Left cardiac atrium (tissue), 4 donors: ENCODE measurements at places on chromosomes 12 and 14.

- DNase-seq, result no peak
Observed at GRCh38 chr14:45267071-45267470, 14.1 kb upstream of the MIS18BP1 start.

- DNase-seq, result no peak
Observed at GRCh38 chr12:30896461-30896860, 30.1 kb upstream of the TSPAN11 start.

- DNase-seq, result no peak
Observed at GRCh38 chr12:3564861-3565260, 73.9 kb downstream of the PRMT8 start.

DNA sequence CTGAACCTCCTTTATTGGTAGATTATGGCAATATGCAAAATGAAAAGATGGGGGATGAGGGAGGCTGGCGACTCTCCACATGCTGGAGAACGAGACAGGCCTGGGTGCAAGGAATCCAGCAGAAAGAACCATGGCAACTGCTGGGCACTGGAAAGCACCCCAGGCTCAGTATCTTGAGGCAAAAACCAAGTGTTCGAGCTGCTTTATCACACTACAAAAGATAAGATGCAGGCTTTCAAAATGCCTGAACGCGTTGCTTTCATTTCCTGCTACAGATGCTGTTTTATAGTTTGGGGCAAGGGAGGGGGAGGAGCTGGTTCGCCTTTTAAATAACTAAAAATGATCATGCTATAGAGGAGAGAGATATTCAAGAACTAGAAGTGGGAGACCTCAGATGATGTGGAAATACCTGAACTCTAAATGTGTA, 38.9 kb downstream of the NIN start:
- no peak for DNase-seq

- DNase-seq, result no peak
Observed at GRCh38 chr14:46399049-46399448, 252.5 kb downstream of the RPL10L start.

DNA sequence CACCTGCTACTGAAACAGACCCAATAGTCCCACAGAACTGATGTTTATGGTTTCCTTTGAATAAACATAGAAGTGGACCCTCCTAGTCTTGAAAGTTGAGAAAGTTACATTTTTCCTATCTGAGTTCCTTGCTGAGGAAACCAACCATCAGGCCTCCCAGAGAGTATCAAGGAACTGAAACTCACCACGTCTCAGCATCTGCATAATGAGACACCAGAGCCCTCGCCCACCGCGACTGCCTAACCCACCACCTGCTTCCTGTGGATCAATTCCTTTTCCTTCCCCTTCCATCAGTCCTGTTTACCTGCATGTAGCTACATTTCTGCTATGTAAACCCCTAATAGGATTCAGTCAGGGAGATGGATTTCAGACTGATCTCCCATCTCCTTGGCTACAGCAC, 443.2 kb upstream of the TMEM132C start:
- DNase-seq, result no peak

- DNase-seq, result no peak
Observed at GRCh38 chr12:112159146-112159541, 33.8 kb downstream of the TRAFD1 start.

DNA sequence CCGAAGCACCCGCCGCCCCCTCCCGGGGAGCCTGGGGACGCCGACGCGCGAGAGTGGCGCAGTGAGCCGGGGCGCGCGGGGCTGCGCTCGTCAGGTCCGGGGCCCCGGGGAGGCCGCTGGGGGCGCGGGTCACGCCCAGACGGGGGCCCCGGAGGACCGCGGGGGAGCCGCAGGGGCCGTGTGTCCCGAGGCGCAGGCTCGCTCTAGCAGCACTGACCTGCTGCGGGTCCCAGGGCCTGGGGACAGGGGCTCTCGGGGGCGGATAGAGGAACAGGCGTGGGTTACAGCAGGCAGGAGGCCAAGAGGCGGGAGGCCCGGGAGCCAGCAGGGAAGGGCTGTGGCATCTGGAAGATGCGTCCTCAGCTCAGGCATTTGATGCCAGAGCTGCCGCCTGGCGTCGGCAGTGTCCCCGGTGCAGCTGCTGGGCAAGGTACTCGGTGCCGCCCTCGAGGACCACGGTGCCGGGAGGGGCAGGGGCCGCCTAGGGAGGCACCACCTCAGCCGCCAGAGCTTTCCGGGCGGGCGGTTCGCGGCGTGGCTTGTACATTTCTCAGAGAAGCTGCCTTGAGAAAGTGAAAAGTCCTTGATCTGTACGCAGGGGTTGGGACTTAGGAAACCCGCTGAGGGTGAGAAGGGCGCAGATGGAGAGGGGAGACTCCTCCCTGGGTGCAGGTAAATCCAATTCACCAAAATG, 1.2 kb downstream of the WNT5B start:
- DNase-seq, result peak; percentile 59

DNA sequence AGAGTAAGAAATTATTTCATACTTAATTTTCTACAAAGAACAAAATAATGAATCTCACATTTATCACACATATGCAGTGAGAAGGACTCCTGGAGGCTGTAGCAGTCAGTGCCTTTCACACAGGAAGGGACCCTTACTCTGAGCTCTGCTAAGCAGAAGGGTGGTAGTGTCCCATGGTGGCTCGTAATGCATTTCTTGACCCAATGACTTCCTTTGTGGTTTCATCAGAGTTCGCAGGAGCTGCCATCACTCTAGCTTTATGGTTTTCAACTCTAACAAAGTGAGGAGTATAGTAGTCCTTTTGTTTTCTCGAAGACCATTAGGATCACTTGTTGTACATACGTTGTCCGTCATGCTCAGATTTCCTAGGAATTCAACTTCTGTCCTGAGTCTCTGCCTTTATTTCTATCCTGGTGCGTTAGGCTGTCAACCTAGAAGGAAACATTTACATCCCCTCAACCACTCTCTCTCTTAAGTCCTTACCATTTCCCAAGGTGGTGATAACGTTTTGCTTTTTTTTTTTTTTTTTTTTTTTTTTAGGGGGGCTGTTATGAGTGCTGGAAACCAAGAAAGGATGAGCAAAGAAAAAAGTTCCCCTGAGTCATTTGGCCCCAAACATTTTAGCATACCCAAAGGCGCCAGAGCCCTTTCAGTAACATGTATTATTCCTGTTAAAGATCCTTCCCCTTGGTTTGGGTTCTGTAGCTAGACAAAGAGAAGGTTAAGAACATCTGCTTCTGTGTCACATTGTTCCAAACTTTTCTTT, 37.2 kb downstream of the GABARAPL1 start:
- no peak for DNase-seq

DNA sequence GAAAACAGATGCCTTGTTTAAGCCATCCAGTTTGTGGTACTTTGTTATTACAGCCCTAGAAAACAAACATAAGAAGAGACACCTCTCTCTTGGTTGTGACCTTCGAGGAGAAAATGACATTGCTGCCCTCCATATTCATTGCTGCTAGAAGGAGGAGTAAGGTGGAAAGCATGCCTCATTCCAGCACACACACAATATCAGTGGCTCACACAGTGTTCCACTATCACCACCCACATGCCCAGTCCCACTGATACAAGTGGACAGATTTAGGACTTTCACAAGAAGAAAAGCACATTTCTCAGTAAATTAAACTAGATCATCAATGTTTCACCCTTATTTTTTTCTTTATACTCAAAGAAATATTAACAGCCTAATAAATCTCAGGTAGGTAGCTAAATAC, 143.6 kb downstream of the PHLDA1 start:
- DNase-seq, result no peak

DNA sequence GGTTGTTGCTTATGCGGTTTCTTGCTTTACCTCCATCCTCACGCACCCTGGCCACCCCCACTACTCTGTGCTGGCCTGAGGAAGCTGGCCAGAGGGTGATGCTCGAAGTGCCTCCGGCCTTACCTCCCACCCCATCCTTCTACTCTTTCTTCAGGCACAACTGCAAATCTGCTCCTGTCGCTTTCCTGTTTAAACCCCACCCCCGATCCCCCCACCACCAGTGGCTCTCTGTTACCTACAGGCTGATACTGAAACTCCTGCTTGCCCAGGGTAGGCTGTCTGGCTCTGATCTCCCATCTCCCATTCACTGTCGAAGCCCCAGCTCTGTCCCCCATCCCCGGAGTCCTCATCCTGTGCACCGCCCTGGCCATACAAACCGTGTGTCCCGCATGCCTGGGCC, 111.5 kb downstream of the PRMT8 start:
- DNase-seq, result no peak

DNA sequence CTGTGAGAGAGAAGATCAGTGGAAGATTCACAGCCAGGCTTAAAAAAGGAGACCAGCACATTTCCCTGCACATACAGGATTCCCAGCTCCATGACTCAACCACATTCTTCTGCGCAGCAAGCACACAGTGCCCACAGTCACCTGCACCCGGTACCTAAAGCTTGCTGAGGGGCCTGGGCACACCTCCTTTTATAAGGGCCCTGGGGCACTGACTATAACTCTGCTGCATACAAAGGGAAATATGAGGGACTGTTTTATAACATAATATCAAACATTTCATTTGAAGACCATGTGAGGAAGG, 322.9 kb downstream of the DAD1 start:
- DNase-seq, result no peak
